AG09319 (cell line): ENCODE measurements at places on chromosomes 6 and 20.
A peak's percentile ranks its signal among the peaks of the same experiment; 100 is the strongest.

- no peak for DNase-seq
Observed at GRCh38 chr20:59821201-59821600, 112.2 kb downstream of the SYCP2 start.

- DNase-seq = no peak
Observed at GRCh38 chr6:28865401-28866204, 58.2 kb downstream of the TRIM27 start.

- peak; percentile 68 for DNase-seq
Observed at GRCh38 chr20:31713312-31714273, 9.1 kb downstream of the BCL2L1 start.

- DNase-seq = no peak
Observed at GRCh38 chr6:158474961-158475343, 84.9 kb upstream of the TMEM181 start.

- DNase-seq = no peak
Observed at GRCh38 chr6:169639653-169640278, 62.1 kb downstream of the WDR27 start.

DNA sequence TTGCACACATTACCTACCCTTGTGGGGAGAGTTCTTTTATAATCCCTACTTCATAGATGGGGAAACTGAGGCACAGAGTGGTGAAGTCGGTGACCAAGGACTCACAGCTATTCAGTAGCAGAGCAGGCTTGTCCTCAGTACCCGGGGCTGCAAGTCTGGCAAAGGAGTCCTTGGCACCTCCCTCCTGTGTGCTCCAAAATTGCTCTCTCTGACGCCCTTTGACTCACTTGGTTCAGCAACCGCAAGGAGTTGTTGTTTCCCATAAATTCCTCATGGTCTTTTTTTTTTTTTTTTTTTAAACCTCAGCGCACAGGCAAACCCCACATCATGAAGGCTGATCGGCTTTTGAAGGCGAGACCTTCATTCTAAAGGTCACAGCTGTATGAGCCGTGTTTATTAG lies 143.2 kb downstream of the CEBPB start:
- DNase-seq = peak; percentile 73

GRCh38 chr6:24911796-24912382 lies 23.9 kb downstream of the RIPOR2 start:
- DNase-seq = no peak

GRCh38 chr6:54850114-54850513 lies 3.5 kb downstream of the FAM83B start:
- no peak for DNase-seq

DNA sequence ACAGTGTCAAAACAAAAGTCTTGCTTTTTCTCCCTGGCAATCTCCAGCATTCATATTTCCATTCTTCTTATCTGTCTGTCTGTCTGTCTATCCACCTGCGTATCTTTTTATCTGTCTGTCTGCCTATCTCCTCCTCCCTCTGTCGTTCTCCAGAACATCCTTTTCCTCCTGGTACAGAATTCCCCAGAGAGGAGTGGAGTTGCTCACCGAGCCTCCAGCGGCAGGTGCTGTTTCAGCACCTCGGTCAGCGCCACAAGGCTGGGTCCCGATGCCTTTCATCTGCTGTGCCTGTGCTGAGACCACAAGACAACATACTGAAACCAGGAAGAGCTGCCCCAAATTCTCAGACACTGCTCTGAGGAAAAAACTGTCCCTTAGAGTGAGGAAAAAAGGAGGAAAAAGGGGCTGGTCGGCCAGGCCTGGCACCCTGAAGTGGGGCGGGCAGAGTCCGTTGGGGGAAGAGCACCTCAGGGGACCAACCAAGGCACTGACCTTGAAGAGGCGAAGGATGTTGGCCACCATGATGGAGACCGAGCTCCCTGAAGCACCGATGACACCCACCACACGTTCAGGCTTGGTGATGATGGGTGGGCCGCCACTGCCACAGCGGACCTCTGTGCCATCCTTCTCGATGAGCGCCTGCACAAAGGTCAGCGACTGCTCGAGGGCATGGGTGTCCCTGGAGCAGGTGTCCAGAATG lies 13.3 kb downstream of the GRM4 start:
- no peak for DNase-seq

DNA sequence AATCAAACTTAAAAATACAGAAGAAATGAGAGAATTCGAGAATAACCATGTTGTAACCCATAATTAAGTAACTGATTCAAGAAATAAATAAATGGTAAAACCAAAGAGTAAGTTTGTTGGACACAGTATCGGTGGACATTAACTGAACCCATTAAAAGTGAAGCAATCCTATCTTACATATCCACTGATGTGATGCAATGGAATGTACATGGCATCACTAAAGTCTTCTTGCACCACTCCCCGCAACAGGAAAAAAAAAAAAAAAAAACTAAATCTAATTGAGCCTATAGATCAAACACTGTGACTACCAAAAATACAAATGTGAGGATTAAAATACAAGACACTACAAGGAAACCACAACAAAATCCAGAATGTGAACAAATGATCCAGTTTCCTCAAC lies 7.9 kb downstream of the SNX14 start:
- DNase-seq = no peak

DNA sequence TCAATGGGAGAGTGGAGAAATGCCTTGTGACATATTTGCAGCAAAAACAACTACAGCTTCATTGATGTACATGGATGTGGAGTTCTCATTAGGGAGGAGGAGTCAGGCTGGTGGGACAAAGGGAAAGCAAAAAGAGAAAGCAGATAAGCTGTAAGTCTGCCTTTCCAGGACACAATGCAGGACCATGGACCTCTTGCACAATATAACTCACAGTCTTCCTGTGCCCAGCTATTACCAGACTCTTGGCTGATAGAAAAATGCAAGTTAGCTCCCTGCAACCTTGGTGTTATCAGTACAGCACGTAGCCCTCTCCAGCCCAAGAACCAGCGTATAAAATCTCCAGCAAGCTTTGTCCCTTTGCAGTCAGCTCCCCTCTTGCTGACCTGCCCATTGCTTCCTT lies 232.3 kb downstream of the NFATC2 start:
- DNase-seq = no peak

- DNase-seq = no peak
Observed at GRCh38 chr6:145600299-145600698, 135.0 kb downstream of the EPM2A start.

GRCh38 chr20:35171753-35172433 lies at the start of gene PROCR:
PROCR (plus strand) TSS chr20:35172072; CDS start chr20:35172155, 83 bp downstream.
- peak; percentile 70 for DNase-seq

GRCh38 chr6:163572612-163573011 lies 158.1 kb downstream of the QKI start:
- no peak for DNase-seq

DNA sequence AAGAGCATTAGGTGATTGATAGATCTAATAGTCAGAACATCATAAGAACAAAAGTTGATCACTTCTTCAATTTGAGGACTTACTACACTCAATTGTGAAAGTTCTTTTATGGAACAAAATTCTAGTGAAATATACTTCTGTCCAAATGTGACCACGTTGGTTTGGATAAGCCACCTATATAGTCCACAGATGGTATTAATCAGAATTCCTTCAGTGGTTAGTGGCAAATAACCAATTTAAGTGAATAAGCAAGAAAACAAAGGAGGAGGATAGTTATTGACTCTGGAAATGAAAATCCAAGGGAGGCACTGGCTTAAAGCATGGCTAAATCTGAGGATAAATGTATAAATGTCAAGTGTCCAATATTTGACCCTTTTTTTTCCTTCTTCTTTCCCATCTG lies 268.5 kb upstream of the MARCKS start:
- no peak for DNase-seq

DNA sequence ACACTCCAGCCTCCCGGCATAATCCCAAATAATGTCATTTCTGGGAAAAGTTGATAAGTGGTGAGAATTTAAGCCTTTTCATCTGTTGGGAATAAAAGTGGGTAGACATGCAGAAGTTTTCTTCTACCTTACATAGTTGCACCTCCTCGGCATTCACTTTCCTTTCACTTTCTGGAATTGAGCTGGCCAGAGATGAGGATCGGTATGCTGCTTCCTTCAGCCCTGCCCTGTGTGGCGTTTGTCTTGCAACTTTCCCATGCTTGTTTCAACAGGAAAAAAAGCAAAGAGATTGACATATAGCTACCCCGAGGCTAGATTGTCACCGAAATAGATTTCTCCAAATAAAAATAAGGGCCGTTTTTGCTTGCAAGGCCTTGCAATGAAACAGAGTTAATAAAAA lies 65.8 kb upstream of the JAG1 start:
- DNase-seq = no peak

- DNase-seq = no peak
Observed at GRCh38 chr20:36277546-36277945, 28.6 kb upstream of the DLGAP4 start.
